ENCODE measurements at places on chromosomes 11 and 22. TPM values are rescaled to one million over a fixed set of nuclear protein-coding genes. Genes with fewer than 3 reads are reported as not detected.

DNA sequence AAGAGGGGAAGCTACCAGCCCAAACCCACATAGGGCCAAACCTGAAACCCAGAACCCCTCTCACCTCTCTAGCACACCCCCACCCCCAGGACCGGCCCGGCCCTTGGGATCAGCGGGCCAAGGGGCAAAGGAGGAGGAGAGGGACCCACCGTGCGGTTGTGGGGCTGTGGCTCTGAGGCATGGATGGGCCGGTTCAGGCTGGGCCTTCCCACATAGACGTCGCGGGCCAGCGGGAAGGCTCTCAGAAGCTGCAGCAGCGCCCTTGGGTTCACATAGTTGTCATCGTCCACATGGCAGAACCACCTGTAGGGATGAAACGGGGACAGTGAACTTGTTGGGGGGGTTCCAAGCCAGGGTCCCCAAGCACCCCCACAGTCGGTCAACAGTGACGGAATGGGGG, 7.0 kb downstream of the MFNG start:
- DNase-seq, result no peak

- DNase-seq, result no peak
Measured at GRCh38 chr11:6631361-6631890, 12.2 kb upstream of the TPP1 start.

DNA sequence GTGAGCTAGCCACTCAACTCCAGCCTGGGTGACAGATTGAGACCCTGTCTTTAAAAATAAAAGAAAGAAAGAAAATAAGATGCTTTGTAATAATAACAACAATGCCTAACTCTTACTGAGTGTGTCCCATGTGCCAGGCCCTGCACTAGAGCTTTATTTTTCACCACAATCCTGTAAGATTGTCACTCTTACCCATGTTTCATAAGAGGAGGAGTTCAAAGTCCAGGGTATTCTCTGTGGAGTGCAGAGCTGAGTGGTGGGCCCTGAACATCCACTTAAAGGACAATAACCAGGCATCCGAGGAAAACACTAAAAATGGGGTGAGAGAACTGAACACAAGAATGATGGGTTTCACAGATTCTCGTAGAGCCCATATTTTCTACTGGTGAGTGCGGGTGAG, 925 bp upstream of the C11orf52 start:
- no peak for DNase-seq

DNA sequence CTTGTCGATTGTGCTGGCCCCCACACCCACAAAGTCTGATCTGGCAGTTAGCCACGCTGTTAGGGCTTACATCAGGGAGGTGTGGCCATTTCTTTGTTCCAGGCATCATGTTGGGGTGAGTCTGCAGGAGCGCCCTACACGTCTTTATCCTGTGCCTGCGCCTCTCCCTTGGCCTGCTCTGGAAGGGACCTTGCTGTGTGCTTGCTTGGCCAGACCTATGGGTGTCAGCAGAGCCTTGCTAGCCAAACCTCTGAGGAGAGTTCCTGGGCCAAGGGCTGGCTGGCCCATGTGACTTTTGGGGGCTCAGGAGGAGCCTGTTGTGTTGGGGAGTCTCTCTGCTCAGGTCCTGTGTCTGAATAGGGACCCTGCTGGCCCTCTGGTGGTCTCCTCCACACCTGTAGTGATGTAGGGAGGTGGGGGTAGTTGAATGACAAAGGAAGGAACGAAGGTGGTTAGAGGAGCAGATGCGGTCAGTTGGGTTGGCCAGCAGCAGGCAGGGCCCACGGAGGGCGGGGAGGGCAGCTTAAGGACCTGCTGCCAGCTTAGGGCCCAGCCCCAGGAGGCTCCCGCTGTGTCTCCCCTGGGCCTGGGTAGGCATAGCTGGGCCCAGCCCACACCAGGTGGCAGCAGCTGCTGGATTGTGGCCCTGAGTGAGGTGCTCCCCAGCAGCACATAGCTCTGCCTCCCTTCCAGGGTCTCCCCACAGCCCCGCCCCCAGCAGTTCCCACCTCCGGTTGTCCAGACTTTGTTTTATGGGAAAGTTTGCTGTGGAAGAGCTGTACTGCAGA, 7.9 kb downstream of the PPIL2 start:
- no peak for DNase-seq

GRCh38 chr11:121567995-121568394, 115.2 kb upstream of the SORL1-AS1 start:
- DNase-seq, result no peak

DNA sequence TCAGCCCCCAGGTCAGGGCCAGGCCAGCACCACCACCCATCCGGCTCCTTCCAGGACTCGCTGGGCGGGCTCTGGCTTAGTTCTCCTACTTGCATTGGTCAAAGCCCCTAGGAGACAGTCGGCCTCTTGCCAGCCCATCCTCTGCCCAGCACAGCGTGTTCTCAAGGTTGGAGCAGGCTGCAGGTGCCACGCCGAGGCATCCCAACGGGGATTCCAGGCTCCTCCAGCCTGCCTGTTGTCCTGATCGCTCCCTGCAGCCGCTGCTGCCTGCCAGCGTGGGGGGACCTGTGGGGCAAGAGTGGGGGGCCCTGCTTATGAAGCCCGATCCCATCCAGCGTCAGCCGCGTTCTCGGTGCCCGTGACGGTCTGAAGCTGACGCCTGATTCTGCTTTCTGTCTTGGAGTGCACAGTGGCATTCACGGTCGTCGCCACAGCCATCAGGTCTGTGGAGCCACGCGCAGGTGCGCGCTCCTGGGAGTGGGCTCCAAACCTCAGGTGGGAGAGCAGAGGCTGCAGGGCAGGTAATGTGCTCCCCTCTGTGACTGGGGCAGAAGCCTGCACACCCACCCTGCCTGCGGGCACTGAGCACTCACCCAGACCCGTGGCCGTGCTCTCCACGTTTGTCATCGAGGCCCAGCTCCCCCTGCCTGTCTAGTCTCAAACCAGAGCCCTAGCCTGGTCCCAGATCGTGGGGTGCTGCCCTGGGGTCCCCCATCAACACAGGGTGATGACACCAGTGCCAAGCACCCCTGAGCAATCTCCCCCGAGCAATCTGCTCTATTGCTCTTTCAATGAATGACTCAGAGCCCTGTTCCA, 991.6 kb downstream of the BRD1 start:
- no peak for DNase-seq

GRCh38 chr11:79493555-79494171, 52.8 kb upstream of the TENM4 start:
- peak; percentile 75 for DNase-seq

GRCh38 chr11:9601037-9601875, 27.8 kb downstream of the WEE1 start:
- no peak for DNase-seq

- no peak for DNase-seq
Measured at GRCh38 chr11:14315130-14315529, 43.9 kb downstream of the RRAS2 start.

DNA sequence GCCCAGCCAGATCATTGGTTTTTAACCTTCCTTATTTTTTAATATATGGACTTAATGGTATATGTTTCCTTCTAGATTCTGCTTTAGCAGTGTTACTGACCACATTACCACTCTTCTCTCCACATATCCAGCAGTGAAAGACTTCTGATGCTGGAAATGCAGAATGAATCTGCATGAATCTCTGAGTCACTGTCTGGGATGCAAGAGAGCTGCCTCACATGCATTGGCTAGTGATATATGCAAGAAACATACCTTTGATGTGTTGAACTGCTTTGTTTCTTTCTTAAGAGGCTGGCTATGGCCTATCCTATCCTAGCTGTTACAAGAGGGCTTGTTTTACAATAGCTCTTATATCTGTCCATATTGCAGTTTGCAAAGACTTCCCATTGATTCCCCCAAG, 16.6 kb upstream of the AMPD3 start:
- no peak for DNase-seq

DNA sequence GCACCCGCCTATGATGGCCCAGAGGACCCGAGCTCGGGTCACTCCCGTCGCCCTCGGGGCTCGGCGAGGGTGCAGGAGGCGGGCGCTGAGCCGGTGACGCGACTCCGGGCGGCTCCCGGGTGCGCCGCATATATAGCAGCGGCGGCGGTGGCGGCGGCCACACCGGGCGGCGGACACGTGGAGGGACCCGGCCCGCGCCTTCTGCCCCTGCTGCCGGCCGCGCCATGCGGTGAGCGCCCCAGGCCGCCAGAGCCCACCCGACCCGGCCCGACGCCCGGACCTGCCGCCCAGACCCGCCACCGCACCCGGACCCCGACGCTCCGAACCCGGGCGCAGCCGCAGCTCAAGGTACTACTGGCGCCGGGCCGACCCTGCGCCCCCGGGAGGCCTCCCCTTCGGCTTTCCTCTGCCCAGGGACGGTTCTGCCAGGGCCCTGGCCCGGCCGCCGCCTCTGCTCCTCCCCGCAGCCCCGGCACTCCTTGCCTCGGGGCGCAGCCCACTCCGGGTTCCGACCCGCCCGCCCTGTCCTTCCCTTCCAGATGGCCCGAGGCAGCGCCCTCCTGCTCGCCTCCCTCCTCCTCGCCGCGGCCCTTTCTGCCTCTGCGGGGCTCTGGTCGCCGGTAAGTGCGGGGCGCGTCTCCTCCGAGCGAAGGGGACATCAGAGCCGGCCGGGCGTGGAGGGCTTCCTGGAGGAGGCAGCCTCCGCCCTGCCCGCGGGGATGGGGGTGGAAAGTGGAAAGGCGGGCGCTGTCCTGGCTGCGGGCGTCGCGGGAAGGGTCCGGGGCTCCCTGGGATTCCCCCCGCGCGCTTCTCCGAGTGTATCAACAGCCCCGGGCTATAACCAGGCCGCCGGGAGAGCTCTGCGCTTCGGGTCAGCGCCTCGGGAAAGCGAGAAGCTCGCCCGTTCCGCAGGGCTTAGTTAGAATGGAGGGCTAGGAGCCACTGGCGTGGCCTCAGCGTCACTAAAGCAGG, at the start of gene GAL:
GAL (plus strand) TSS at position 160 of the 972 bp plus-strand sequence; CDS start at position 540, 380 bp downstream.
- no peak for DNase-seq

DNA sequence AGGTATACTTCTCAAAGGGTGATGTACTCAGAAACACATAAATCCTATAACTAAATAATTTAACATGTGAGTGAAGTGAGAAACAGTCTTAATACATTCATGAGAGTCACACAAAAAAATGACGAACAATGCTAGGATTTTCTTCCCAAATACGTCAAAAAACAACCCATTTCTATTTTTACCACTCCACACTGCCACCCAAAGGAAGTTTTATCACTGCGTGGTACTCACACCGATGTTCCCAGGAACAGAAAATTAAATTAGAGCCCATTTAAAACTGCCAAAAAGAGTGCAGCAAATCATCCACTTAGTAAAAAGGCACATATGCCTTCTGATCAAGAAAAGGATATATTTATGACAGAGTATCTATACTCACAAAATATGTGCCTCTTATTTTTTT, 710.9 kb upstream of the FAT3 start:
- DNase-seq, result no peak

- DNase-seq, result no peak
Measured at GRCh38 chr11:203945-204586, 3.1 kb downstream of the BET1L start.

GRCh38 chr11:7160814-7161489, 72.2 kb downstream of the RBMXL2 start:
- no peak for DNase-seq

DNA sequence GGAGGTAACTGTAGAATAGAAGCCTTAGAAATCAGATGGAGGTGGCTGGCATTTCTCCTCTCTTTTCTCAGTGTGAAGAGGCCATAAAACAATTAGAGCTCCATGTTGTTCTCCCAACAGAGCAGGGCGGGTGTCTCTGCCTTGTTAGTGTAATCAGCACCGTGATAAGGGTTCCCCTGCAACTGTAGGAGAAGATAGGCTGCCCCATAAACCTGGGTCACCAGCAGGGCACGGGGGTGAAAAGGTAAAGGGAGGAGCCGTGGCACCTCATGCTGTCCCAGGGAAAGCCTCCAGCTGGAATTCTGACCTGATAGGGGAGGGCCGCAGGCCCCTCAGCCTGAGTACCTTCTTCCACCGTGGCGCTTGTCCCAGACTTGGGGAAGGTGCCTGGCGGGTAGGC, 68.7 kb downstream of the ISX start:
- no peak for DNase-seq

DNA sequence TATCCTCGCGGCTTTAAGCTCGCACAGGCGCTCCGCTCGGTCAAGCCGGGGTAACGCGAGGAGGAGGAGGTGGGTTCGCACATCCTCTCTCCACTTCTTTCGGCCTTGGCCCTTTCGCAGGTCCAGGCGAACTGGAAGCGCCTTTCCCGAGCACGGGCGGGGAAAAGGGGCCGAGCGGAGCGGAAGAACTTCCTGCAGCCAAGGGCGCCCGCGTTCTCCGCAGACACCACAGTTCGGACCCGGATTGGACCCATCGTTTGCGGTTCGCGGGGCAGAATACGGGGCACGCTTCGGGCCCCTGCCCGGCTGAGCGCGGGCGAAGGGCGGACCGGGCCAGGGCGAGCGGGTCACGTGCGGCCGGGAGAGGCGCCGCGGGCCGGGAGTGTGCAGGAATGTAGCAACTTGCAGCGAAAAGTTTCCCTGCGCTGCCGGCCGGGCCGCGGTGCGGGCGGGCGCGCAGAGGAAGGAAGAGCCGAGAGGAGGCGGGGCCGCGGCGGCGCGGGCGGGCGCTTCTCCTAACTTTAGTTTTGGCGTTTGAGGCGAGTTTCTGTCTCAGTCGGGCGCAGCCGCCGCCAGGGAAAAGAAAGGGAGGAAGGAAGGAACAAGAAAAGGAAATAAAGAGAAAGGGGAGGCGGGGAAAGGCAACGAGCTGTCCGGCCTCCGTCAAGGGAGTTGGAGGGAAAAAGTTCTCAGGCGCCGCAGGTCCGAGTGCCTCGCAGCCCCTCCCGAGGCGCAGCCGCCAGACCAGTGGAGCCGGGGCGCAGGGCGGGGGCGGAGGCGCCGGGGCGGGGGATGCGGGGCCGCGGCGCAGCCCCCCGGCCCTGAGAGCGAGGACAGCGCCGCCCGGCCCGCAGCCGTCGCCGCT, at the start of gene YAP1:
YAP1 (plus strand) TSS at position 552 of the 865 bp plus-strand sequence. CDS start 402 bp downstream, outside the sequence.
- DNase-seq, result peak; percentile 71

DNA sequence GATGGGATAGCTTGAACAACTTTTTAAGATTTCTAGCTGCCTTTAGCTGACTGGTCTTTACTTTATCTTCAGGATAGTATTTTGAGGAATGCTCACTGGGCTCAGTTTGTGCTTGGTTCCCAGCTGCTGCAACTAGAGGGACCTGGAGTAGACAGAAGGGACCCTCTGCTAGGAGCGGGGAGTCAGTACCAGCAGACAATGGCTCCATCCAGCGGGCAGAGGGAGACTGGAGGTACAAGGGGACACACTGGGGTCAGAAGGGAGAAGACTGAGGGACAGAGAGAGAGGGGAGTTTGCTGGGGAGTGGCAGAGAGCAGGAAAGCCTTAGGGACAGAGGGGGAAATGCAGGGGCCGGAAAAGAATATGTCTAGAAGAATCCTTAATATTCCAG, 22.0 kb upstream of the ACER3 start:
- no peak for DNase-seq

DNA sequence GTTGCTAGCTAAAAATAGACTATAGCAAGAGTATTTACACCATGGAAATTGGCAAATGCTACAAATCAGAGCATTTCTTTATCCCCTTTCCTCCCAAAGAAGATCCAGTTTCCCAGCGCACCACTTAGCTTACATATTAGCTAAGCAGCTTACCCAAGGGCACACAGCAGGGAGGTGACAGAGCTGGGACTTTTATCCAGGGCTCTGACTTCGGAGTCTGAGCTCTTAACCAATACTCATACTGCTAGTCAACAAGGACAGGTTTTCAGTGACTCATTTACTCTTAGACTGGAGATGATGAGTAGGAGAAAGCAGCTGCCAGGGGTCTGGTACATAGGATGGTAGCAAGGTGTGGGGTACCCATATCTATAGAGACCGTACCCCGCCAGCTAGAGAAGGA, 38.4 kb downstream of the NAV2 start:
- DNase-seq, result no peak

MPZL2 gene
- total RNA-seq, result 15.1 TPM

MN1 gene
- total RNA-seq, result 3.9 TPM

RHBDD3 gene
- total RNA-seq, result 42.1 TPM

WT1 gene
- not detected for total RNA-seq

LRRC74B gene
- total RNA-seq, result not detected

ELF5 gene
- not detected for total RNA-seq

PLAAT5 gene
- total RNA-seq, result 15.3 TPM

PIWIL4 gene
- total RNA-seq, result 9.0 TPM

LMO2 gene
- total RNA-seq, result 24.7 TPM

Data from tibial nerve (tissue), 4 donors.